Motor neuron (in vitro differentiated cells): ENCODE measurements at places on chromosomes 11 and 22. TPM values are rescaled to one million over a fixed set of nuclear protein-coding genes. Genes with fewer than 3 reads are reported as not detected.

Gene DEPDC7
- total RNA-seq, result 3.0 and 4.0 TPM in 2 replicates

Gene SLC6A5
- total RNA-seq, result 1.3 TPM in 2 replicates

Gene CSRP3
- total RNA-seq, result not detected in 2 replicates

Gene P2RY2
- total RNA-seq, result 0.15 TPM in 1 of 2 replicates, not detected in the other

Gene SLC15A3
- 4.4 and 5.8 TPM in 2 replicates for total RNA-seq

Gene CD81
- 74.8 and 83.4 TPM in 2 replicates for total RNA-seq

Gene MS4A15
- not detected in 2 replicates for total RNA-seq

Gene EMID1
- total RNA-seq, result 21.8 and 21.9 TPM in 2 replicates

Gene C11orf91
- total RNA-seq, result 0.47 and 0.55 TPM in 2 replicates

Gene ANO5
- total RNA-seq, result 0.31 and 0.96 TPM in 2 replicates

Gene LRRN4CL
- total RNA-seq, result 1.1 and 1.5 TPM in 2 replicates

Gene AMPD3
- 0.46 and 0.68 TPM in 2 replicates for total RNA-seq

- ATAC-seq, result no peak
These were observed 250.6 kb upstream of the PLET1 start for GRCh38 chr11:112511271-112511670.

DNA sequence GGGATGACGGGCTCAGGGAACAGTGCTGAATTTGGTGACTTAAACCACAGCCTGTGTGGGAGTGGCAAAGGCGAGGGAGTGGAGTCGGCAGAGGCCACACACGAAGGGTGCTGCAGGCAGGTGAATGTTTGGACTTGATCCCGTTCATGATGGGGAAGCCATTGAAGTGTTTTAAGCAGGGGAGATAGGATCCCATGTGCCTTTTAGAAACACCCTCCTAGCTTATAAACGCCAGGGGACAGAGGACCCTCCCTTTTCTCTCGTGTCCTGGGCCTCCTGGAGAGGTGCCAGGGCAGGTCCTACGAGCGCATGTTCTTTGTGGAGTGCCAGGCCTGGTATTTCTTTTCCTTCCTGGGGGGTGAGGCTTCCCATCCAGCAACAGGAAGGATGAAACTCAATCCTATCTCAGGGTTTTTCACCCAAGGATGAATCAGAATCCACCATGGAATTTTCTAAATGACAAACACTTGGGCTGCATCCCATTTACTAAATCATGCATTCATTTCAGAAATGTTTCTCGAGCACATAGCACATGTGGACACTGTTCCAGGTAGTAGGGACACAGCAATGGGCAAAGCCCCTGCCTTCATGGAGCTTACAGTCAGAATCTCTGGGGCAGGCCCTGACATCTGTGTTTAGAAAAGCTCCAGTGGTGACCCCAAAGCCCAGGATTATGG, 59.6 kb downstream of the CHRDL2 start:
- ATAC-seq, result no peak

DNA sequence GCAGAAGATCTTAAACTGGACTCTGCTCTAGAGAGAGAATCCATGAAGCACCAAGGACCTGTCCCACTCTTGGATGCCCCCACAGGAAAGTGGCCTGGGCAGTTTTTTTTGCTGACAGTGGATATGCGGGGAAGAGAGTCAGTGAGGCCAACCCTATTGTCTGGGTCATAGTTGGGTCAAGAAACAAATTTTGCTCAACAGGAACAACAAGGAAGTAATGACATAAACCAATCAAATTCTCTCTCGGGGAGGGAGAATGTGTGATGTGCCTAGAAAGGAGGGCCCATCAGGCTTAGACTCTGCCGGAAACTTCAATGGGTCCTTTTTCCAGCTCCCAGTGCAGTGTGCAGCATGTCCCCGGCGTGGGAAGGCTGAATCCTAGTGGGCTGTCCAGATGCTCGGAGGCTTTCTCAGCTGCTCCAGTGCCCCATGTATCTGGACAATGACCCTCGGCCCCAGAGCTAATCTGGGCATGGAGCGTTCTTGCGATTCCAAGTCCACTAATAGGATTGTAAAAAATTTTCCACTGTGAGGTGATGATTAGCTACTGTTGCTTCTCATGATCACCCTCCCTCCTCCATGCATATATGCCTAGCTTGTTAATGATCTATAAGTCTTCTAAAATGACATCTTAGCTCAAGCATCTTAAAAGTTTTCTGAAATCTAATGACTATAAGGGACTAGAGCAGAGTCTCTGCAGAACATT, 101.0 kb downstream of the SNX19 start:
- ATAC-seq, result no peak

DNA sequence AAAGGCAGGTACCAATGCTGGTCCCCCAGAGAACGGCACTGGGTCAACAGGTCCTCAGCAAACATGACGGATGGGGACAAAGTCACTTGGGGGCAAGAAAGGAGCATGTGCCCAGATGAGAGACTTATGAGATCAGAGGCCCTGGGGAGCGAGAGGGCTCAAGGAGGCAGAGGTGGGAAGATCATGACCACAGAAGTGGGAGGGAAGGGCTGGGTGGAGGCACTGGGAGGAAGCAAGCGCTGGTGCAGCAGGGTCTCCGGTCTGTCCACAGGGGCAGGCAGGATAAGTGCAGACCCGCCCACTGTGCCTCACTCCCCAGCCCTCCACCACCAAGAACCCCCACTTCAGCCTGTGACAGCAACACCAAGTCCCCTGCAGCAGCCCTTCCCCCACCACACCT, 10.9 kb downstream of the ELFN2 start:
- no peak for ATAC-seq

DNA sequence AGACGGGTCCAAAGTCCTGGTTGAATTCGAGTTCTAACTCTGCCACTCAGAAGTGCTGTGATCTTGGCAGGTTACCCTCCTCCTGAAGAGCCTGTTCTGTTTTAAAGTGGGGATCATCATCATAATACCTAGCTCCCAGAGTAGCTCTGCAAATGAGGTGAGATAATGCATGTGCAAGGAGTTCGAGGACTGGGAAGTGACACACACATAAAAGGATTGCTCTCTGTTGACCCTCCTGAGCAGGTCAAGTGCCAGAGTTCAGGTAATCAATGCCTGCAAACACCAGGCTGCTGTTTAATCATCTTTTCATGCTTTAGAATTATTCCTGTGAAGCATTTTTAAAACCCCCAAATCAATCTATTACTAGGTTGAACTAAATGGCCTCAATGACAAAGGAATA, 19.9 kb downstream of the RCN1 start:
- no peak for ATAC-seq

- no peak for ATAC-seq
These were observed 48.2 kb downstream of the MOB2 start for GRCh38 chr11:1438261-1438966.

GRCh38 chr11:113163291-113164030, 150.9 kb upstream of the TTC12 start:
- ATAC-seq, result peak; percentile 26

GRCh38 chr22:42313204-42313603, 42.8 kb upstream of the TCF20 start:
- ATAC-seq, result no peak

DNA sequence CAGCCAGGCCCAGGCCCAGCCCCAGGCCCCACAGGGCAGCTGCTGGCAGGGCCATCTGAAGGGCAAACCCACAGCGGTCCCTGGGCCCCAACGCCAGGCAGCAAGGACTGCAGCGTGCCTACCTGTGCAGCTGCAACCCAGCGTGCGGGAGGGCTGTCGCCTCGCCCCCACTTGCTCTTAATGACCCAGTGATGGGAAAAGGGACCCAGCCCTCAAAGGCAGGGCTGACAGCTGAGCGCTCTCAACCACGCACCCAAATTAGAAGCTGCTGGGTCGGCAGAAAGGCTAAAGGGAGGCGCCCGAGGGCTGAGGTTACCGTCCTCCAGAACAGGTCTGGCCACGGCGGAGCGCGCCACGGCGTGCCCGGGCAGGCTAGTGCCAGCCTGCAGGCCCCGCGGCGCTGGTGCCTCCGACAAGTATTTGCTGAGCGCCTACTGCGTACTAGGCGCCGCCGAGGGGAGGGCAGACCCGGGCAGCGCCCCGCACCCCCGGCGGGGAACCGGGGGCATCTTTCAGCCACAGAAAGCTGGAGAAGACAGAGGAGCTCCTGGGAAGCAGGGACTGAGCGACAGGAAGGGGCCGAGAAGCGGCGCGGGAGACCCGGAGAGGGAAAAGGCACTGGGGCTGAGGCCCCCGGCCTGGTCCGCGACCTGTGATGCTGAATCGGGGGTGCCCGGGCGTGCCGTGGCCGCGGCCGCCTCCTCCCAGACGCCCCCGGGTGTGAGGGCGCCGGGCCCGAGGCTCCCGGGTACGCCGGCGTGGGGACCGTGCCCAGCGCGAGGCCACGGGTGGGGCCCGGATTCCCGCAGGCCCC, 773 bp downstream of the HRAS start:
- ATAC-seq, result peak; percentile 1

- peak; percentile 17 for ATAC-seq
These were observed 103.4 kb downstream of the NAV2 start for GRCh38 chr11:19816040-19816439.

- peak; percentile 63 for ATAC-seq
These were observed 14.5 kb upstream of the P4HA3 start for GRCh38 chr11:74325649-74326645.

DNA sequence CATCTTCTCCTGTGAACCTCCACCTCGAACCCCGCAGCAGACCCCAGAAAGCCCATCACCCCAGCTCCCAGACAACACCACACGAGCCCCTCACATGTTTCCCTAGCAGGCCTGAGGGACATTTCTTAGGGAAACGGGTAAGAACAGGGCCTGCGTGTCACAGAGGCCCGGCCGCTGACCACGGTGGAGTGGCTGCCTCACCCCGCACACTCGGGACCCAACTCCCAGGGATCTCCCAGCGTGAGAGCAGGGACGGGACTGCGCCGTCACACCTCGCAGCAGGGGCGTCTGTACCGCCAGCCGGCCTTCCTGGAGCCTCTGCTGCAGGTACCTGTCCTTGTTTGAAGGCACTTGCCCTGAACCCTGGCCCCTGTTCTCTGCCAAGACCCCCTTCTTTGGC, 10.2 kb downstream of the ATP5MGL start:
- ATAC-seq, result no peak
